Activated T-cell treated with anti-CD3 and anti-CD28 coated beads, Interleukin-2, amount 50 U/mL, for 72 hours (primary cell): ENCODE measurements at places on chromosomes 12 and 14. TPM values are rescaled to one million over a fixed set of nuclear protein-coding genes. Genes with fewer than 3 reads are reported as not detected.

- peaks cover 55% of the 10 kb centered on the region for H3K36me3 ChIP-seq
- H3K27me3 ChIP-seq = no peaks in the 10 kb centered on the region
- no peak overlapping the region for H3K4me3 ChIP-seq
- no peak for DNase-seq
Observed at GRCh38 chr12:66340131-66340530, 37.8 kb downstream of the HELB start.

GRCh38 chr12:77734214-77734883 lies 96.3 kb upstream of the NAV3 start:
- H3K27me3 ChIP-seq = no peaks in the 10 kb centered on the region
- no peaks in the 10 kb centered on the region for H3K36me3 ChIP-seq
- no peak for DNase-seq
- no peak overlapping the region for H3K4me3 ChIP-seq

DNA sequence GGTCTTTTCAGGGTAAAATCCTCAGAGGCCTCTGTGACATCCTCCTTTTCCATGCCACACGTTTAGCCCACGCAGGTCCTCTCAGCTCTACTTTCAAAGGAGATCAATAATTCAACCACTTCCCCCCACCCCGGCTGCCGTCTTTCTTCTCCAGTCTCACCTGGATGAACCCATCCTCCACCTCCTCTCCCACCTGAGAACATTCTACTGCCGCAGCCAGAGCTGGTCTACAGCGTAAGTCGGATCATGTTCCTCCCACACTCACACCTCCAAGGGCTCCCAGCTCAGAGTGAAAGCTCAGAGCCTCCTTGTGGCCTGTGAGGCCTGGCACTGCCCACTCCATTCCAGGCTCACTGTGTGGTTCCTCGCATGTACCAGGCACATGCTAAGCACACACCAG lies 246.6 kb downstream of the CHST11 start:
- no peak overlapping the region for H3K4me3 ChIP-seq
- no peaks in the 10 kb centered on the region for H3K36me3 ChIP-seq
- H3K27ac ChIP-seq = no peak overlapping the region
- no peaks in the 10 kb centered on the region for H3K27me3 ChIP-seq

DNA sequence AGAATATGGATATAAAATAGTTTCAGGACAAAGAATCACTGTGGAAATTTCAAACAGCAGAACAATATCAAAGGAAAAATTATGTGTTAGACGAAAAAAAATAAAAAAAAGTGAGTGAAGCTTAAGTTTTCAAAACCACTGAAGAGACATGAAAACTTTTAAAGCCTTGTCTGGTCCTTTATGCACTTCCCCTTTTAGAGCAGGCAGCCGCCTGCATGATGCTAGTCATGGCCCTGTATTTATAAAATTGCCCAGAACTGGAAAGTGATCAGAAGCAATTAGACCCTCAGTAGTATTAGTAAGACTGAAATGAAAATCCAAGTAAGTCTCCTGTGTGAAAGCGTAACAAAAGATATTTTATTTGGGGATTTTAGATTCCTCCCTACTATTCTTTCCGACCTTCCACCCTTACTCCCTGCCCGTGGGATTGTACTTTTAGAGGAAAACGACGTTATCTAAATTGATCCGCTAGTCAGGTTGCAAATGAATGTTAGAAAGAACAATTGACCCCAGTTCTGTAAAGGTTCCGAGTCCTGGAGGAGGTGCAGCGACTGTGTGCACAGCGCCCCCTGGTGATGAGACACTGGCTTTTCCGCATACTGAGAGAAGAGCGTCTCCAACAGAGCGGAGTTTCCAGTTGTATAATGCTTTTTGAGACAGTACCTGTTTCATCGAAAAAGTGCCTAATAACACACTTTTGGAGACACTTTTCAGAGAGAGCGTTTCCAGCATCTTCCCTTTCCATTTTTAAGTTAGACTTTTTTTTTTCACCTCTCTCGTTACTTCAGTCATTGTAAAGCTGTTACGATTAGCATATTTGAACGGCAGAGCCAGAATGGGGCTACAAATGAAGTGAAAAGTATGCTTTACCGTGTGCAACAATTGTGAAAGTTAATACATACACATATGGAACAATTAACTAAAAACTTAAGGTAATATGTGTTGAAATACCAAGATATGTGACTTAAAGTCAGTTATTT lies 12.4 kb downstream of the MGST1 start:
- no peaks in the 10 kb centered on the region for H3K4me1 ChIP-seq
- peak; percentile 29 for DNase-seq
- H3K4me3 ChIP-seq = no peak overlapping the region
- H3K27me3 ChIP-seq = no peaks in the 10 kb centered on the region
- H3K27ac ChIP-seq = no peak overlapping the region

- peaks cover 3% of the 10 kb centered on the region for H3K36me3 ChIP-seq
- H3K27ac ChIP-seq = peak overlapping the region; percentile 33
- no peaks in the 10 kb centered on the region for H3K4me1 ChIP-seq
- no peak overlapping the region for H3K4me3 ChIP-seq
- no peak for DNase-seq
- no peaks in the 10 kb centered on the region for H3K27me3 ChIP-seq
Observed at GRCh38 chr12:2856051-2856450, 788 bp downstream of the TEX52 start.

GRCh38 chr12:120117961-120118320 lies 1.4 kb upstream of the RAB35 start:
- H3K27ac ChIP-seq = peak overlapping the region; percentile 94
- H3K36me3 ChIP-seq = peaks cover 17% of the 10 kb centered on the region
- H3K4me3 ChIP-seq = peak overlapping the region; percentile 91
- no peaks in the 10 kb centered on the region for H3K27me3 ChIP-seq
- DNase-seq = no peak
- peaks cover 84% of the 10 kb centered on the region for H3K4me1 ChIP-seq

GRCh38 chr14:23245282-23245681 lies 7.5 kb downstream of the RNF212B start:
- no peaks in the 10 kb centered on the region for H3K4me1 ChIP-seq
- DNase-seq = no peak
- no peaks in the 10 kb centered on the region for H3K36me3 ChIP-seq
- no peak overlapping the region for H3K4me3 ChIP-seq
- H3K27ac ChIP-seq = no peak overlapping the region

DNA sequence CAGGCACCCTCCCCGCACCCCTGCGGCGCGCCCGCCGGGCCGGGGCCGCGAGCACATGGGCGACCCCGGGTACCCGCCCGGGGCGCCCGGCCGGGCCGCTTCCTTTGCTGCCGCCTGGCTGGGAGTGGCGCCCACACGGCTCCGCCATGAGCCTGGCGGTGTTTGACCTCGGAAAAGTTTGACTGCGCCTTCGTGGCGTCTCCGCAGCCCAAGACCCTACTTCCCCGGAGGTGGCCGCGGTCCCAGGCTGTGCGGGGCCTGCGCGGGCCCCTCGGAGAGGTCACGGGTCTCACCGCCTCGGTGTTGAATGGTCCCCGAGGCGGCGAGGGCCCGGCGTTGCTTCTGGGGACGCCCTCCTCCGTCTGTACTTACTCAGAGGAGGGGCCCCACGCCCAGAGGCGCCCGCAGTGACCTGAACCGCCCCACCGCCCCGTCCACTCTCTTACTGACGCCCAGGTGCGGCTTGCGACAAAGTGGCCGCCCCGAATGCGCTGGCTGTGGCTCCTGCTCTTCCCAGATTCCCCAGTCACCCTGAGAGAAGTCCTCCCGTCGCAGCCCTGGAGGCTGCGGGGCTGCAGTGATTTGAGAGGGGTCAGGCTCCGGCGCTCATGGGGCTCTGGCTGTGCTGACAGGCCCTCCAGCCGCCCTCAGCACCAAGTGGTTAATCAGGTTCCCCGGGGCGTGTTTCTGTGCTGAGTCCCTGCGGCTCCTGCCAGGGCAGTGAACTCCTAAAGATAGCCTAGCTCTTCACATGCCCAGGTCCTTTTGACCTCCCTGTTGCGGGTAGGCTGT lies 5.8 kb downstream of the KMT5A start:
- peak overlapping the region; percentile 66 for H3K27ac ChIP-seq
- H3K27me3 ChIP-seq = no peaks in the 10 kb centered on the region
- DNase-seq = peak; percentile 41

TRPV4 gene
- not detected for total RNA-seq

DACT1 gene
- total RNA-seq = 15.1 TPM
